ENCODE measurements at places on chromosomes 3 and 15.
A peak's percentile ranks its signal among the peaks of the same experiment; 100 is the strongest.

DNA sequence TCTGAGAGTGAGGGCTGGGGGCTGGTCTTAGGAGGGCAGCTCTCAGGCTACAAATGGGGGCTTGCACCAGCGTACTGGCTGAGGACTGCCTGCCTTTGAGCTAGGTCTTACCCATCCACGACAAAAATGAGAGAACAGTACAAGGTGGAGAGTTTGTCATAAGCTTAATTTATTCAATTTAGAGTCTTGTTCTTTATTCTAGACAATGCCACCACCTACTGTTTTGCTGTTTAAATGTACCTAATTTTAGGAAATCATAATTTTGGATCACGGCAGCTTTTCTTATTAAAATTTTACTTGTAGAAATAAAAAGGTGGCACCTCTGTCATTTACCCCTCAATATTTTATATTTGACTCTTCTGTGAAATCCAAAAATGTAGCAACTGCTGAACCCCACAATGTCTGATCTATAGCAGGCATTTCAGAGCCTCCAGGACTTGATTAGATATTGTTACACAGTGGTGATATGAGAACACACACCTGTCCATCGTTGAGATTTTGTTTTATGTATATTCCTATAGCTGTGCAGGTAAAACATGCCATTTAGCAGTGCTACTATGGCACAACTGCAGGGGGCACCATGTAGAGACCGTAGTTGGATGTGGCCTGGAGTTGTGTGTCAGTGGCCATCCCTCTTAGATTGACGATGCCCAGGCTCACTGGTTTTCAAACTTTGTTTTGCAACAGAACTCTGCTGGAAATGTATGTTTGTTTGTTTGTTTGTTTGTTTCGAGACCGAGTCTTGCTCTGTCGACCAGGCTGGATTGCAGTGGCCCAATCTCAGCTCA, 88.6 kb downstream of the SLCO3A1 start:
- no peak for DNase-seq

DNA sequence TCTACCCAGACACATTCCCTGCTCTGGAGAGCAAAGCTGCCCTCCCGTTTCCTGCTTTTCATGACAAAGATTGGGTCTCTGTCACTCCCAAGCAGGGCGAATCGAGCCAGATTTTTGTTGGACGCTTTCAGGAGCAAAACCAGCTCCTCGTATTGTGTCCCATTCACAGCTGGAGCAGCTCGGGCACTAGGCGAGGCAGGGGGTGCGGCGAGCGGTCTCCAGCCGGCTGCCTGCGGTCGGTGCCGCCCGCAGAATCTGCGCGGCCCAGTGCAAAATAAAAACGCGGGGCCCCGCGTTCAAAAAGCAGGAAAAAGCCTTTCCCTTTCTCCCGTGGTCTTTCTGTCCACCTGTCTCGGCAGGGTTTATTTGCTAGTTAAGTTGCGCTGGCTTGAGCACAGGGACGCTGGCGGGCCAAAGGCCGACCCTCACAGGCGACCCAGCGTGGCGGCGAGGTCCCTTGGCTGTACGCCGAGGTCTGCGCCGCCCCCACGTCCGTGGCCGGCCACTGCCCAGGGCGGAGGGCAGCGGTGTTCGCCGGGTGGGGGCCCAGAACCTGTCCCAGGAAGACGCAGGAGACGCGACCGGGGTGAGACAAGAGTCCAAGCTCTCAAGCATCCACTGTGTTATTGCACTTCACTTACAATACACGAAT, 71.2 kb downstream of the CYP19A1 start:
- DNase-seq: peak; percentile 48

DNA sequence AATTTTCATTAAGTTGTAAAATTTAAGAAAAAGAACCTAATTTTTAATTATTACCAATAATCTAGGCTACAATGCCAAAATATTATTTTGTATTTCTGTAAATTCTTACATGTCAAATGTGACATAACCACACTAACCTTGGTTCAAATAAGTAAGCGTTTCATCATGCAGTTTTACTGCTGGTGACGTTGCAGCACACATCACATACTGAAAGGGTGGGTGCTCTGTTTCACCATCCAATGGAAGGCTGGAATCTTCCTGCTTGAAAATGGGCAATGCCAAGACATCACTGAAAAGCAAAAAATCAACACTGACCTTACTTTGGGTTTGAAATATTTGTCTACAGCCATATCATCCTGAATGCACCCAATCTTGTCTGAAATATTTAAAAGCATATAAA, 14.8 kb downstream of the UBP1 start:
- no peak for DNase-seq

- peak; percentile 98 for DNase-seq
Observed at GRCh38 chr15:59299929-59300617, 72.6 kb downstream of the MYO1E start.

- DNase-seq: peak; percentile 5
Observed at GRCh38 chr15:61393949-61394348, 164.8 kb upstream of the RORA start.

DNA sequence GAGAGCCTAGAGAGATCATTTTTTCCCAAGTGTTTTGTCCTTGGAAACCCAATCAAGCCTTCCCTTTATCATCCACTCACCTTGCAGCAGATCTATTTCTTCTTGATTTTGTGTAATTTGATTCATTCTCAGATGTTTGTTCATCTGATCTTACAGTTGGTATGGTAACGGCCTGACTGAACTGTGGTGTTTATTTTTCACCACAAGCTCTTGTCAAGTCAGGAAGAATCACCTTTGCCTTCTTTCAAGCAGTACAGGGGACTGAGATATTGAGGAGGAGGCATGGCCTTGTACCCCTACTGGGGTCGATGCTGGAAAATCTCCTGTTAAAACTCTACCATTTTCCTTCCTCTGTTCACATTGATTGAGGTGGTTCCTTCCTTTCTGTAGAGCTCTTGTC, 361.4 kb upstream of the CFAP20DC start:
- no peak for DNase-seq

DNA sequence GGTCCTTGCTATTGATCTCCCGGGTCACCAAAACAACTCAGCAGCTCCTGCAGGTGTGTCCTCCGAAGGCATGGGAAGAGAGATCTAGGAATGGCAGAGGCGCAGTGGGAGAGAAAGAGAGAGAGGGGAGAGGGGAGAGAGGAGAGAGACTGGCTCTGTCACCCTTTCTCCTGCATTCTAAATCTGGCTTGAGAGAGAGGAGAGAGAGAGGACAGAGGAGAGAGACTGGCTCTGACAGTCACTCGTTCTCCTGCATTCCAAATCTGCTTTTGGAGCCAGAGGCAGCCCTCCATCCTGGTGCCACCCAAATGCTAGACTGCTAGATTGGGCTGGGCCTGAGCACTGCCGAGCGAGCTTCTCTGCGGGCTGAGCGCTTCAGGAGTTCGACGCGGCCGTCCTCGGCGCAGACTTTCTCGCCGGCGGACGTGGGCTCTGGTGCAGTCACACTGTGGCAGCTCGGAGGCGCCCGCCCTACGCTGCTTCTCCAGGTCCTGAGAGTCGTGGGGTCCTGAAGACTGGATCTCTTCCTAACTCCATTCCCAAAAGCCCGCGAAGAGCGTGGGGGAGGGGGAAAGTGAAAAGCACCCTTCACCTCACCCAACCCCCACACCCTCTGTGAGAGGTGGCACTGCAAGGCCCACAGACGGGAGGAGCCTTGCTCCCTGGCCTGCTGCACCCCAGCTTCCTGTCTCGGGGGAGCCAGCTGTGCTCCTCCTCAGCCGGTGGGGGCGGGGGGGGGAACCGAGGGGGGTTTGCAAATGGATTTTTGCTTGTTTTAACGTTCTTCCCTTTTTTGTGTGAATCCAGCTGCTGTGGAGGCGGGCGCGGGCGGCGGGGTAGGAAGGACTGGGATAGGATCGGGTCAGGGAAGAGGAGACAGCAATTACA, 222.3 kb downstream of the MEIS2 start:
- no peak for DNase-seq
